CD4-positive, alpha-beta T cell (primary cell): ENCODE measurements at places on chromosomes 5 and 9. TPM values are rescaled to one million over a fixed set of nuclear protein-coding genes. Genes with fewer than 3 reads are reported as not detected.

DNA sequence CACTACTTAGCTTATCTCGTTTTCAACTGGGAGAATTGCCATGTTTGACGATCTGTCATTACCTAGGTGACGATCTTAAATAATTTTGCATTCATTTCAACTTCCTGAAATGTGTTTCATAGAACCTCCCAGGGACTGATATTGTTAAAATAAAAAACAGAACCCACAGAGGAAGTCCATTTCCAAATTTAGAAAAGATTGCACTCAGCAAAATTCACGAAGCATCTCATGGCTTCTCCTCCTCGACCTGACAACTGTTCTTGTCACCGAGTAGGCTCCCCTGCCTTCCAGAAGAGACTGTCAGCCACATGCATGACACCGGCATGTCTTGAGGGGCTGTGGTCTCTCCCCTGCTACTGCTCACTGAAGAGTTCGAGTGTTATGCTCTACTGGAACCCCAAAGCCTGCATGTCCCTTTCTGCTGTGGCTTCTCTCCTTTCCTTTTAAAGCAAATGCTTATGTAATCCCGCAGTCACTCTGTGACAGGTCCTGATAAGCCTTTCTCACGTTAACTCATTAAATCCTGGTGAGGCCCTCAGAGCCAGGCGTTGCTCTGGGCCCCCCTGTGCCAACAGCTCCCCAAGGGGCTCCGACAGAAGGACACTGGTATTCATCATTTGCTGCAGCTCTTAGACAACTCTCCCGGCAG, 26.8 kb upstream of the ANKRD33B start:
- peaks cover 24% of the 10 kb centered on the region for H3K4me1 ChIP-seq
- no peak for DNase-seq
- H3K4me3 ChIP-seq = peak overlapping the region; percentile 25
- H3K27me3 ChIP-seq = peaks cover 13% of the 10 kb centered on the region
- H3K27ac ChIP-seq = no peak overlapping the region
- no peaks in the 10 kb centered on the region for H3K36me3 ChIP-seq

DNA sequence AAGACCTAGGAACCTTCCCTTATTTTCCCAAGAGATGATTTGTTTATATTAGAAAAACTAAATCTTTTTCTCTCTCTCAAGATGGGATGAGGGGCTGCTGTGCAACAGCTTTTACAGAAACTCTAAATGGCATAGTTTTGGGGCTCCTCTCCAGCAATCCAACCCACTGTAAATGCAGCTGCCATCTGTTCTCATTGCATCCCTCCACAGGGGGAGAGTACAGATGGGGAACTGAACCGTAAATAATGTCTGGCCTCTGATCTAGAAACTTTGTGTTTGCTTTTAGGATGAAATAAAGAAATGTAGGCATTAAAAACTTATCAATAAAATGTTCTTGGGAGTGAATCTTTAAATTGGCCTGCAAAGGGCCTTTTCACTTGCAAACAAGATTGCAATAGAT, 291.4 kb downstream of the MCTP1 start:
- no peak overlapping the region for H3K4me3 ChIP-seq
- no peak overlapping the region for H3K27ac ChIP-seq
- no peak for DNase-seq
- H3K27me3 ChIP-seq = no peaks in the 10 kb centered on the region
- H3K4me1 ChIP-seq = no peaks in the 10 kb centered on the region

GRCh38 chr9:87212605-87213021, 265.3 kb upstream of the GAS1 start:
- no peak for DNase-seq
- no peaks in the 10 kb centered on the region for H3K4me1 ChIP-seq
- no peak overlapping the region for H3K27ac ChIP-seq
- no peaks in the 10 kb centered on the region for H3K27me3 ChIP-seq
- no peak overlapping the region for H3K4me3 ChIP-seq

- H3K27me3 ChIP-seq = no peaks in the 10 kb centered on the region
- no peak overlapping the region for H3K4me3 ChIP-seq
- peaks cover 13% of the 10 kb centered on the region for H3K36me3 ChIP-seq
Measured at GRCh38 chr9:20997503-20998076, 33.9 kb downstream of the HACD4 start.

Gene MPDZ
- total RNA-seq = not detected

Gene TIMD4
- 2.0 TPM for total RNA-seq
